ENCODE measurements at places on chromosomes 13 and 19.

GRCh38 chr19:11244846-11245589 is 5.6 kb downstream of the ANGPTL8 start:
- no peak for DNase-seq

DNA sequence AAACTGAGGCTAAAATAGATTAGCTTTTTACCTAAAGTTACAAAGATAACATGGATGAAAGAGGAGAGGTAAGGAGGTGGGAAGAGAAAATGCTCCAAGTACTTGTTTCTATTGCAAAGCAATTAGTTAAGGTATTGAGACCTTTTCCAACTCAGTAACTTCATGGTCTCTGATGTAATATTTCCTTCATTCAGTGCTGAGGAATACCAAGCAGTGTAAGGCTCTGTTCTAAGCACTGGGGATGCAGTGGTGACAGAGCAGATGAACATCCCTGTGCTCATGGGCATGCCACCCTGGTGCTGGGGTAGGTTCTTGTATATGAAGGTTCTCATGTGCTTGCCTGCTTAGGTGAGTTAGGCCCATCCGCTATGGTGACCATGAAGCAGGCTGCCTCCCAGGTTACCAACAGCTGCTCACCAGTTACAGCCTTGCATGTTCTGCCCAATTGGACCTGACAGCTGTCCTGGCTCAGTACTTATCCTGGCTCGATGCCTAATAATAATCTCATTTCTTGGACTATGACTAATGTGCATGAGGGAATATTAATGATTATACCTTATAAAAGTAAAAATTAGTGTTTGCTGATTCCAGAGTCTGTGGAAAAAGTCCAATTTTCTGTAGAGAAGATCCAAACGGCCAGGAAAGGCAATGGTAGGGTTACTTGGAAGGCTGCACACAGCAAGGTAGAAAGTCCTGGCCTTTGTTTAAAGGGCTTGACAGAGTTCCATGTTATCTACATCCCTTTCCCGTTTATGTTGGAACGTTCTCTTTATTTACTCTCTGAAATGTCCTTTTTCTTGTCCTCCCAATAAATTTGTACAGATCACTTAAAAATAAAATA is 48.3 kb downstream of the LATS2 start:
- no peak for DNase-seq

DNA sequence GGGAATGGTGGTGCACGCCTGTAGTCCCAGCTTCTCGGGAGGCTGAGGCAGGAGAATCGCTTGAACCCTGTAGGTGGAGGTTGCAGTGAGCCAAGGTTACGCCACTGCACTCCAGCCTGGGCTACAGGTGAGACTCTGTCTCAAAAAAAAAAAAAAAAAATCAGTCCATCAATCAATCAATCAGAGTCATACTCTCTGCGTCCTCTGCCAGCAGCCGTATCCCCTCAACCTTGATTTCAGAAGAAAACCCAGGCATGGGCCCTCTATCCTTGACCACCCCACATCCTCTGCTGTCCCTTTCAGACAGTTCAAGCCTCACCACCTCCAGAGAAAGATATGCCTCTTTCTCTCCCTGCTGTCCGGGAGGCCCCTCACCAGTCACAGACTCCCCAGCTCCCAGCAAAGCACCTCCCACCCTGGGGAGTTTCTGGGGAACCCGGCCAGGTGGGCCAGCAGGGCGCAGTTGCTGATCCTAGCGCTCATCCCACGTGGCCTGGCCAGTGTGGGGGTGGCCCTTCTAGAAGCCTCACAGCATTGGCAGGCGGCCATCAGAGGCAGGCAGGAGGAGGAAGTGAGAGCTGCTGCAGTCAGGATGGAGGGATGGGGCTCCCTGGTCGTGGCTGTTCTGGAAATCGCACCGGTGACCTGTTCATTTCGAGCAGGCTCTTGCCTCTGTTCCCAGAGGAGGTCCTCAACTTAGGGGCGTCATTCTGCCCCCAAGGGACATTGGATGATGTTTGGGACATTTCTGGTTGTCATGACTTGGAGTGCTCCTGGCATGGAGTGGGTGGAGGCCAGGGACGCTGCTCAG is 10.2 kb upstream of the JSRP1 start:
- no peak for DNase-seq

- DNase-seq: no peak
These were observed 325.5 kb downstream of the KCNRG start for GRCh38 chr13:50340551-50341287.

DNA sequence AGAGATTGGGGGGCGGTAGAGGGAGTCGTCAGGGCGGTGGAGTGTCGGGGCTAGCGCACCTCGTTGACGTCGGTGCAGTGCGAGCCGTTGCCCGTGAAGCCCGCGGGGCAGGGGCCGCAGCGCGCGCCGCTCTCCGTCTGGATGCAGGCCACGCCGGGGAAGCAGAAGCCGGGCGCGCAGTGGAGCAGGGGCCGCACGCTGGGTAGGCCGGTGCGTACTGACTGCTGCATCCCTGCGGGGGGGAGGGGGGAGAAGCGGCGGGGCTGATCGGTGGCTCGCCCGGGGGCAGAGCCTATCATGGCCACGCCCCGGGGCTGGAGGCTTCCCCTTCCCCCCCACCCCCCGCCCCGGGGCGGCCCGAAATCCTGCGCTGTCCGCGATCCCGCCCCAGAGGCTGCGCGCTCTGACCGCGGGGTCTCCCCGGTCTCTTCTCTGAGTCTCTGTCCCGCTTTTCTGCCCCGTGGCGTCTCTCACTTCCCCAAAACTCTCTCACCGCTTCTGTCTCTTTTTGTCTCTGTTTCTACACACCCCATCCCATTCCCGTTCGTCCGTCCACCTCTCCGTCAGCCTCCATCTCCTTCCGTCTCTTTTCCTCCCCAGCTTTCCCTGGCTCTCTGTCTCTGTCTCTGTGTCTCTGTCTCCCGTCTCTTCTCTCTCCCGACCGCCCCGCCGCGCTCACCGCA is 1.1 kb downstream of the COMP start:
- DNase-seq: peak; percentile 6

- DNase-seq: no peak
These were observed 1.1 kb downstream of the GRIN2D start for GRCh38 chr19:48394331-48395169.

DNA sequence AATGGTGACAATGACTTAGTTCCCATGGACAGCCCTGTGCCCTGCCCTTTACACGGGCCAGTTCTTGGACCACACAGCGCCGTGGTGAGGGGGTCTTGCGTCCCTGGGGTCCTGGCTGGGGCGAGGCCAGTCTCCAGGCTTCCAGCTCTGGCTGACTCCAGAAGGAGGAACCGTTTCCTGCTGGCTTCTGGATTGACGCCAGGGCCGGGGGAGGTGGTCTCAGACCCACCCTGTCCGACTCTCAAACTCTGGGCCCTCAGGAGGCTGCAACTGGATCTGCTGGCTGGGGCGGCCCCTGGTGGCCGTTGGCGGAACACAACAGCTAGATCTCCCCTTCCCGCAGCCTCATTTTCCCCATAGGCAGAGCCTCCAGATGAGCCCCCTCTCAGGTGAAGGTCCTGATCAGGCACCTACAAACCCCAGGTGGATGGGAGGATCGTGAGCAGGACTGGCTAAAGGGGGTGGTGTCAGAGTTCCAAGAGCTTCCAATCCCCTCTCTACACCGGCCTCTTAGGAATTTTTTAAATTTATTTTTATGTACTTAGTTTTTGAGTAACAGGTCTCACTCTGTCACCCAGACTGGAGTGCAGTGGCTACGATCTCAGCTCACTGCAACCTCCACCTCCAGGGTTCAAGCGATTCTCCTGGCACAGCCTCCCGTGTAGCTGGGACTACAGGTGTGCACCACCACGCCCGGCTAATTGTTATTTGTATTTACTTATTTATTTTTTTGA is 8.0 kb downstream of the CCDC194 start:
- DNase-seq: peak; percentile 43

DNA sequence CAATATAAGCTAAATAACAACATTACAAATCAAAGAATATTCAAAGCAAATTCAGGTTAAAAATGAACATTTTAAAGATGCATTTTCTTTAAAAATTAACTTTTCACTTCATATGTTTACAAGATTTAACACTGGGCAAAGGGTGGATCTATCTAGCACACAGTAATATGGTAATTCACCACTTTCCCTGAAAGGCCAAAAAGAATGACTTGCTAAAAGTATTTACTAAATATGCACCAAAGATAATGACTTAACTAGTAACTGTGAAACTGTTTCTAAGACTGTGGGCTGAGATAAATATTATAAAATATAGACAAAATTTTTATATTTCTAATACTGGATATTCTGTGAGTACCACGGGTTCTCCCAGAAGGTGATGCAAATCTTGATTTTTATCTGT is 4.5 kb upstream of the EEF1AKMT1 start:
- no peak for DNase-seq

DNA sequence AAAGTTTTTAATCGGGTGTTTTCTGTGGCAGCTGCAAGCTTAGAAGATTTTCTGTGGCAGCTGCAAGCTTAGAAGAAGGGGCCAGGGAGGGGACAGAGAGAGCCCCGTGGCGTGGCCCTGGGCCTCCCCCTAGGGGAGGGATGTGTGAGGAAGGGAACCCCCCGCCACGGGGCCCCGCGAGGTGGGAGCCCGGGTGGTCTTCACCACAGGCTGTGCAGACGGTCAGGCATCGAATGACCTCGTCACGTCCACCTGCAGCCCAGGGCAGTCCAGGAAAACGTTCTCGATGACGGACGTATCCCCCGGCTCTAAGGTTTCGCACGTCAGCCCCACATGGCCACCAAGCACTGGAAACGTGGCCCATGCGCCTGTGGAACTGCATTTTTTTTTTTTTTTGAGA is 8.6 kb downstream of the POLR2E start:
- DNase-seq: no peak

DNA sequence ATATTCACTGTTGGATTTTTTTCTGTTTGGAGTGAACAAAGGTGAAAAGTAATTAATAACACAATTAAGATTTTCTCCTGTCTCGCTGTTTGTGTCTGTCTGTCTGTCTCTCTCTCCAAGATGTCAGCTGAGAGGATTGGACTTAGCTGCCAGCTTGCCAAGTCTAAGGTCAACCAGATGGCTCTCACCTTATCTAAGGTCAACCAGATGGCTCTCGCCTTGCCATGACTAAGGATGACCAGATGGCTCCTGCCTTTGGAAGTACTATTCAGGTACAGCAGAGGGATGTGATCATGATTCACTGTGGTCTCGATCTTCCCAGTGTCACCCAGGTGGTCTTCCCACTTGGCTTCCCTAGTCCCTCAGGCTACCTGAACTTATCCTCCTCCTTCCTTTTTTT is 1436.4 kb downstream of the UQCRFS1 start:
- no peak for DNase-seq

DNA sequence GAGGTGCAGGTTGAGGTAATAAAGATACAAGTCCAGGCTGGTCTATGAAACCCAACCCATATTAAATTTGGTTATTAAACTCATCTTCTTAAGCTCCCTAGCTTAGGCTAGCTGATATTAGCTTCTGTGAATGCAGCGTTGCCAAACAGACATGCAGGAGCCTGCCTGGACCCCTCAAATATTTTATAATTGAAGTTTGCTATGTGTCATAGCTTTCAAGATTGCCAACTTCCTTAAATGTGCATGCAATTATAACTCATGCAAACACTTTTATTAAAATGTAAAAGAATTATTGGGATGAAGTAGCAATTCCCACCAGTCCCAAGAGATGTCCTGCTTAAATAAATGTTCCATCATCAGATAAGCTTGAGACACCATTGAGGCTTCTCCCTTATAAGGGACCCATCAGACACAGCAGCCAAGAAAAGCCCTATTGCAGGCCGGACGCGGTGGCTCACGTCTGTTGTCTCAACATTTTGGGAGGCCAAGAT is 51.3 kb downstream of the MBNL2 start:
- no peak for DNase-seq

GRCh38 chr19:33794683-33795369 is 1.8 kb upstream of the KCTD15 start:
- no peak for DNase-seq

GRCh38 chr13:20607015-20607414 is 40.1 kb downstream of the IFT88 start:
- DNase-seq: no peak

- DNase-seq: peak; percentile 49
These were observed 15.3 kb downstream of the TNFSF14 start for GRCh38 chr19:6654347-6655310.

DNA sequence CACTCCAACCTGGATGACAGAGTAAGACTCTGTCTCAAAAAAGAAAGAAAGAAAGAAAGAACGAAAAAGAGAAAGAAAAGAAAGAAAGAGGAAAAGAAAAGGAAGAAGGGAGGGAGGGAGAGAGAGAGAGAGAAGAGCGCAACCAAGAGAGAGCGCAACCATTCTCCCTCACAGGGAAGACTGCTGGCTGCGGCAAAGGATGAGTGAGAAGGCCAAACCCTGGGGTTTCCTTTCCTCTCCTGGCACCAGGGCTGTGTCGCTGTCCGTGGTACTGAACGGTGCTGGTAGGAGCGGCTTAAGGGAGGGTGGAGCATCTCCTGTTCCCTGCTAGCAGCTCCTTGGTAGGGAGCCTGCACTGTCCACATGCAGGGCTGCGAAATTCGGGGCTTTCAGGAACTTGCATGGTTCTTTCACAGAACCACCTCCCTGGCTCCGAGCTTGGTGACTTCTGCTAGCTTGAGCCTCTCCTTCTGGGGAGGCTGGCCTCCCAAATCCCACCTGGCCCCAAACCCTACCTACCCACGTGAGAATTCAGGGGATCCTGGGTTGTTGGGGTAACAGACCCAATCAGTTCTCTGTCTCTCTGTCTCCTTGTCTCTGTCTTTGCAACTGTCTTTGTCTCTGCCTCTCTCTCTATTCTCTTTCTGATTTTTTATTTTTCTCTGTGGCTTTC is 51.1 kb upstream of the ZNRF4 start:
- peak; percentile 55 for DNase-seq

DNA sequence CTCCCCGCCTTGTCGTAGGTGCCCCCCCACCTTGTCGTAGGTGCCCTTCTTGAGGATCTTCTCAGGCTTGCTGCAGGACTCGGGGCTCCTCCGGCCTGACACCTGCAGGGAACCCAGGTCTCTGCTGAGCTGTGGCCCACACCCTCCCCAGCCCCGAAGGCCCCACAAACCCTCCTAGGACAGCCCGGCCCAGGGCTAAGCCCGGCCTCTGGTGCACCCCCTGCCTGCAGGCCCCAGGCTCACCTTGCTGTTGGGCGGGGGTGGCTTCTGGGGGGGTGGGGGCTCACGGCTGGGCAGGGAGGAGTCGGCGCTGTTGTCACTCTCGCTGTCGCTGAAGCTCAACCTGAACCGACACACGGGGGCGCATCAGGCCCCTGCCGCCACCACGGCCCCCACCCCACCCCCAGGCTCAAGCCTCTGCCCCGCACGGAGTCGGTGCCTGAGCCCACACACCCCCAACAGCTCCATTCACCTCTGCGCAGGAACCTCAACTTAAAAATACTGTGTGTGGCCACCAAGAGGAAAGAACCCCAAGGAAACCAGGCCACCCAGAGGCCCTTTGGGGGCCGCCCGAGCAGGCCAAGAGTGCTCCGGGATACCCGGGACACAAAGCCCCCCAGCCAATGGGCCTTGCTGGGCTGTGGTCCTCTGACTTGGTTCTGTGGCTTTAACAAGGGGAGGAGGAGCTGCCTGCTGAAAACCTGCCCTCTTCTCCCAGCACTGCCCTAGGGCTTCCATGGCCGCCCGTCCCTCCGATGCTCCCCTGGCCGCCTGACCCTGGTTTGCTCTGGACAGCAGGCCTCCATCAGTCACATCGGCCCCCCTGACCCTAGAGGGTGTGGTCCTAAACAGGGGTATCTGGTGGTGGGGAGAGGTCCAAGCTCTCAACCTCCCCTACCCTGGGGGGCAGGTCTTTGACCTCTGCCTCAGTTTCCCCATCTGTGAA is 65.8 kb downstream of the MLLT1 start:
- no peak for DNase-seq

Data from activated CD4-positive, alpha-beta T cell treated with anti-CD3 and anti-CD28 coated beads for 24 hours (primary cell).